ENCODE measurements at places on chromosomes 7 and 10.

DNA sequence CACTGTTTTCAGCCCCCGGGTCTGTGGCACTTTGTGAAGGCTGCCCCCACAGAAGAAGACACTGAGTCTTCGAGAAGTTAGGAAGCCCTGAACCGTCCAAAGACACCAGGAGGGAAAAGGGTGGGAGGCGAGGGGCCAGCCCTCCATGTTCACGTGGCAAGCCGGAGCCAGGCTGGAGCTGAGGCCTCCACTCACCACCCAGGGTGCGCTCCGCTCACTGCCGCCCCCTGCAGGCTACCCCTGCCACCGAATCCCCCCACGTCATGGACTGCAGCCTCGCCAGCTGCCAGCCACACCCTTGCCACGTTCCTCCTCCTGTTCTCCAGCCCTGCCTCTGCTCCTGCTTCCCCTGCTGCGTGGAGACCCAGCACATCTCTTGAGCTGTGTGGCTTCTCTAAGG, 59.0 kb upstream of the EN2 start:
- DNase-seq: no peak

- no peak for DNase-seq
Measured at GRCh38 chr10:104144931-104145330, 23.0 kb downstream of the SFR1 start.

- DNase-seq: peak; percentile 25
Measured at GRCh38 chr10:115082506-115082905, 10.7 kb upstream of the ATRNL1 start.

DNA sequence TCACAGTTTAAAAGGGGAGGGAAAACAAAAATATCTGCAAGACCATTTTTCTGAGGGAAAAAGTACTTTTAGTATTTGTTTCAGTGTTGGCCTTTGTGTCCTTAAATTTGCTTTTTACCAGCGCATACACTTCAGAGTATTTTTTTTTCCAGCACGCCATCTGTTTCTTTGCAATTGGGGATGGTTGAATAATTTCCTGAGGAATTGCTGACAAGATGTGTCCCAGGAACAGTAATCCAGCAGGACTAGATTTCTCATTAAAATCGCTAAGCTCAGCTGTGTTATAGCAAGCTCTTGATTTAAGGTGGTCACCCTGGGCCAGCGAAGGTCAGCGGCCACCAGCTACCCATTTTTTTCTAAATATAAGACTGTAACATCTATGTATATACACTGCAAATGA, 156.9 kb upstream of the RHOBTB1 start:
- no peak for DNase-seq

DNA sequence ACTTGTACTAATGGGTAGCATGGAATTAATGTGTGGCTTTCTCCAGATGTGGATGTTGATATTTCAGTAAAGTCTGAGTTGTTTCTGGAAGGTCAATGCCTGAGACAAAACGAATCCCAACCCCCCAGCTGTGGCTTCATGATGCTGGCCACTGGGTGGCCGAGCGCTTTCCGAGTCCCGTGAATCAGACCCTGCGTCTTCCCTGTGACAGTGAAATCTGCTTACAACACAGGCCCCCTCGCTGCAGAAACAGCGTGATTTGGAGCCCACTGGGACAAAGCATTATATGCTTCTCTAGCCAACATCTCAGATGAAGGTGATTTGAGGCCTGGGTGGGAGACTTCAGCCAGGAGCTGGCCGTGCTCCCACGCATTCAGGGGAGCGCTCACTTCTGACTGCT, 124.7 kb downstream of the WDR37 start:
- no peak for DNase-seq

GRCh38 chr10:77618117-77618516, 19.5 kb downstream of the KCNMA1 start:
- DNase-seq: no peak

DNA sequence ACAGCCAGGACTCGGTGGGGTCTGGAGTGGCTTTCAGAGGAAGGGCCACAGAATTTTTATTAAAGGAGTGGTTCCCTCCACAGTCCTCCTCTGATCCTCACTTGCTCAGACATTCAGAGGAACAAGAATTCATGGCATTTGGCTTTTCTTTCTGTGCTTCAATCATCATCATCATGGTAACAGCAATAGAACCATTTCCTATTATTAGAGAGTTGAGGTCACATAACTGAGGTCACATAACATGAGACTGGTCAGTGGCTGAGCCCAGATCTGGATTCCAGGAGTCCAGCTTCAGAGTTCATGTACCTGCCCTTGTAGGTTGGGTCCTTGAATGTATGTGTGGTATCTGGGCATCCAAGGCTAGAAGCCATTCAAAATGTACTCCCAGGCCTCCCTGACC, 177.3 kb upstream of the GRB10 start:
- DNase-seq: no peak

DNA sequence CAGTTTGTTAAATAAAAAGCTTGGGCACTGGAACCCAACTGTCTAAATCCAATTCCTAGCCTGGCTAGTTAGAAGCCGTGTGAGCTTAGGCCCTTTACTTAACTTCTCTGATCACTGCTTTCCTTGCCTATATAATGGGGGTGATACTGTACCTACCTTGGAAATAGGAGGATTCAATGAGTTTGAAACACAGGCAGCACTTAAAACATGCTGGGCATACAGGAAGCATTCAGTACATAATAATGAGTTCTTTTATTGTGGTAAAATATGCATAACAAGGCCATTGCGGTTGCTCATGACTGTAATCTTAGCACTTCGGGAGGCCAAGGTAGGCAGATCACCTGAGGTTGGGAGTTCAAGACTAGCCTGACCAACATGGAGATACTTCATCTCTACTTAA, 47.4 kb upstream of the SEPHS1 start:
- no peak for DNase-seq

DNA sequence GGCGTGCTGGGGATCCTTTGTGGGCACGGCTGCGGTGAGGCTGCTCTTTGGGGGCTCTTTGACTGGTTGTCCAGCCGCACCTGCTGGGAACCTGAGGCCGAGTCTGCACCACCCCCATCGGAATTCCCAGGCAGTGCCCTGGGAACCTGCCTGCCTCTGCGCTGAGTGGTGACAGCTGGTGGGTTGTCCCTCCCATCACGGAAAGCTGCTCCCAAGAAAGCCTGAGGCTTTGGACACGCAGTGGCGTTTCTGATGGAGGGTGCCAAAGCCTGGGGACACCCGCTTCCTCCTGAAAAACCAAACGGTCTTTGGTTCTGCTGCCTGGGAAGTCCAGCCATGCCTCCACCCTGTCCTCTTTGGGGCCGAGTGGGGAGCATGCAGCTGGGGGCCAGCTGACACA, 21.4 kb upstream of the SHH start:
- DNase-seq: no peak

GRCh38 chr7:119724041-119724792, 548.8 kb upstream of the KCND2 start:
- DNase-seq: no peak

DNA sequence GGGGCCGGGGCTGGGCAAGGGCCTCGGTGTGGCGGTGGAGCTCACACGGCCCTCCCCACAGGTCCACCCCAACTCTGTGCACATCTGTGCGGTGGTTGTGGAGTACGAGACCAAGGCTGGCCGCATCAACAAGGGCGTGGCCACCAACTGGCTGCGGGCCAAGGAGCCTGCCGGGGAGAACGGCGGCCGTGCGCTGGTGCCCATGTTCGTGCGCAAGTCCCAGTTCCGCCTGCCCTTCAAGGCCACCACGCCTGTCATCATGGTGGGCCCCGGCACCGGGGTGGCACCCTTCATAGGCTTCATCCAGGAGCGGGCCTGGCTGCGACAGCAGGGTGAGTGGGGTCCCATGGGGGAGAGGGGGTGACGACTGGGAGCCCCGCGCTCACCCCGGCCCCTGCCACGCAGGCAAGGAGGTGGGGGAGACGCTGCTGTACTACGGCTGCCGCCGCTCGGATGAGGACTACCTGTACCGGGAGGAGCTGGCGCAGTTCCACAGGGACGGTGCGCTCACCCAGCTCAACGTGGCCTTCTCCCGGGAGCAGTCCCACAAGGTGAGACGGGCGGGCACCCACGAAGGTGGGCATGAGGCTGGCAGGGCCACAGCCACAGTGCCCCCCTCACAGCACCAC, 8.8 kb downstream of the TMEM120A start:
- no peak for DNase-seq

DNA sequence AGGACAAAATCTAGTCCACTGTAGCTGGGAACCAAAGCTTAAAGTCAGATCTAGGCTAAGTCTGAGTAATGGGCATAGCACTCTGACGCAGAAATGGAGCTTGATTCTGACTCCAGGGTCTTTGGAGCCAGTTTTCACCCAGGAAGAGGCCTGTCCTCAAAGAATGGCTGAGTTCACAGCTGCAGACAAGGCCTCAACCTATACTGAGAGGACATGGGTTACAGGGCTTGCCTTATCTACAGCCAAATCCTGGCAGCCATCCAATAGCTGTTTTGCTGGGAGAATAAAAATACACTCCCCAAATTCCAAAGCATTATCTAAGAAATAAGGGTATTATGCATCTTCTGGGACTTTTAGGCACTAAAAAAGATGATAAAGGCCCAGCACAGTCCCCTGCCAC, 154.8 kb downstream of the RAPGEF5 start:
- peak; percentile 11 for DNase-seq

- DNase-seq: peak; percentile 40
Measured at GRCh38 chr7:134454277-134454676, 4.6 kb downstream of the AKR1B1 start.

DNA sequence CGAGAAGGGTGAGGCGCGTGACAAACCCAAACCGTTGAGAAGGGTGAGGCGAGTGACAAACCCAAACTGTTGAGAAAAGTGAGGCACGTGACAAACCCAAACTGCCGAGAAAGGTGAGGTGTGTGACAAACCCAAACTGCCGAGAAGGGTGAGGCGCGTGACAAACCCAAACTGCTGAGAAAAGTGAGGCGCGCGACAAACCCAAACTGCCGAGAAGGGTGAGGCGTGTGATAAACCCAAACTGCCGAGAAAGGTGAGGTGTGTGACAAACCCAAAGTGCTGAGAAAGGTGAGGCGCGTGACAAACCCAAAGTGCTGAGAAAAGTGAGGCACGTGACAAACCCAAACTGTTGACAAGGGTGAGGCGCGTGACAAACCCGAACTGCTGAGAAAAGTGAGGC, 25.0 kb downstream of the ESYT2 start:
- no peak for DNase-seq

DNA sequence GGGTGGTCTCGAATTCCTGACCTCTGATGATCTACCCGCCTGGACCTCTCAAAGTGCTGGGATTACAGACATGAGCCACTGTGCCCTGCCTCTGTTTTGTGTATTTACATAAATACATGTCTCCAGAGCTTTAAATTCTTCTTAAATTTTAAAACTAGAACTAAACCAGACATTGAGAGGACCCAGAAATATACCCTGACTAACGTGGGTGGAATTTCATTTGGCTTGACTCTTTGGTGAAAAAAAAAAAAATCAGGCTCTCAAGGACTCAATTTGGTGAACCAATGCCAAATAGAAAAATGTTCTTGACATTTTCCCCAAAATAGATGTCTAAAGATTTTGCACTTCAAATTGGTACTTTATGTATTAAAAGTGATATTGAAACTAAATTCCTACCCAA, 16.6 kb upstream of the FAS start:
- peak; percentile 80 for DNase-seq

GRCh38 chr10:130986846-130987245, 324.7 kb downstream of the TCERG1L start:
- no peak for DNase-seq

GRCh38 chr10:127968659-127969058, 61.8 kb downstream of the PTPRE start:
- no peak for DNase-seq

- peak; percentile 58 for DNase-seq
Measured at GRCh38 chr10:90321132-90321816, 536.6 kb downstream of the HTR7 start.

DNA sequence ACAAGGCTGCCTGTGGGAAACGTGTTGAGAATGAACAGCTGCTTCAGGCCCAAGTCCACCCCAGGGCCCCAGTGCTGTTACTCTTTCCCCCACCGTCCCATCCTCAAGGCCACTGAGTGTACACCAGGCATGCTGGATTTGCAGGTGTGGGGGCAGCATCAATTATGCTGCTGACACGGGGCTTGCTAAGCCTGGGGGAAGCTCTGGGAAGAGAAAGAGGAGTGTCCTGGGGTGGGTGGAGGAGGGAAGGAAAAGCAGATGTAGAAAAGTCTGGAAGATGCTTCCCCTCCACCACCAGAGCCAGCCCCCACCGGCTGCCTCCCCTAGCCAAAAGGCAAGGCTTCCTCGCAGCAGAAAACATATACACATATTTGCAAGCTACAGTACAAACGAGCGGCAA, 153.9 kb downstream of the CDH23 start:
- DNase-seq: no peak

DNA sequence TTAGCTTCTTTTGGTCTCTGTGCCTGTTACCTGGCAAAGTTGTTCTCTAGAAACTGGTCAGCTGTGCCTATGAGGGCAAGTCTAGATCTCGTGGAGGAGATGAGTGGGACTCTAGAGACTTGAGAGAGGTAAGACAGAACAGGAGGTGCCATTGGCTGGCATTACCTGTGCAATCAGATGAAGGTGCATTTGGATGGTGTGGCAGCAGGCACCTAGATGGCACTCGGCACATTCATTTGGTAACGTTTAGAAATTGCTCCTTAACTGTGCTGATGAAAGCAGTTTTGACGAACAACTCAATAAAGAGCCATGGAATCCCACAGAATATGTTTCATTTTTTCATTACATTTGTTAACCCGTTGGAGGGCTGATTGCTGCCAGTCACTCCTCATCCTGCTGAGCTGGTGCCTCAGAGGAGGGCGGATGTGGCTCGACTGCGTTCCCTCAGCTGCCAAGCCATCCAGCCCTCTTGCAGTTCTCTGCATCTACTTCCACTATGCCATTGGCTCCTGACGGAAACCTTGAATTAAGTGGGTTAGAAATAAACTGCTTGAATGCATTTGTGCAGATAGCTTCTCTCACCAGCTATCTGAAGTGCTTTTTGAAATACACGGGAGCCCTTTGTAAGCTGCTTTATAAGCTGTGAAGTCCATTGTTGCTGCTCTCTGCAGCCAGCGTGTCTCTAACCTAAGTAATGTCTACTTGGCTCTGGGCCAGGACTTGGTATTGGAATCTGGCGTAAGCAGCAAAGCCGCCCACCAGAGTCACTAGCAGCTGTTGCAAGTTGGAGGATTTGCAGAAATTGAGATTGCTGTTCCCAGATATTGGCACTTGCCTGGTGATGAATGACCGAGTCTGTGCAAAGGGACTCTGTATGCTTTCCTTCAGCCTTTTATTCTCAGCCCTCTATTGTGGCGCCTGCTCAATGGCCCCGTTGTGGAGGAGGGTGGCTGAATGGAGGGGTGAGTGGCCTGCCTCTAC, 87.4 kb downstream of the LRRC4 start:
- no peak for DNase-seq

GRCh38 chr10:48768926-48769325, 84.3 kb downstream of the WDFY4 start:
- DNase-seq: no peak

Measured in EH (cell line).